ENCODE measurements at places on chromosomes 2 and 18.

GRCh38 chr2:27249891-27250651, 12.8 kb downstream of the SLC30A3 start:
- no peak for DNase-seq

DNA sequence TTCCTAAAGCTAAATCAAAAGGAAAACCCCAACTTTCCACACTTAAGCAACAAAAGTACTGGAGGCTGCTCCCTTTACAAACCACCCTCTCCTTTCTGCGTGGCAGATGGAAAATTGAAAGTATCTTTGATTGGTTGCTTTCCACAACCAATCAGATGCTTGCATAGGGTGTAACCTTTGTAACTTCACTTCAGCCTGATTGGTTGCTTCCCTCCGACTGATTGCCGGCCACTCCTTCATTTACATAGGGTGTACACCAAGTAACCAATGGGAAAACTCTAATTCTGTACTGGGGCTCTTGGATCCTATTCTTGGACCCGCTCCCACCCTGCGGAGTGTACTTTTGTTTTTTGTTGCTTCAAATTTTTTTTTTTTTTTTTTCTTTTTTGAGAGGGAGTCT, 297.7 kb downstream of the NCKAP5 start:
- DNase-seq = no peak

GRCh38 chr2:152710713-152711112, 6.5 kb downstream of the PRPF40A start:
- DNase-seq = no peak

DNA sequence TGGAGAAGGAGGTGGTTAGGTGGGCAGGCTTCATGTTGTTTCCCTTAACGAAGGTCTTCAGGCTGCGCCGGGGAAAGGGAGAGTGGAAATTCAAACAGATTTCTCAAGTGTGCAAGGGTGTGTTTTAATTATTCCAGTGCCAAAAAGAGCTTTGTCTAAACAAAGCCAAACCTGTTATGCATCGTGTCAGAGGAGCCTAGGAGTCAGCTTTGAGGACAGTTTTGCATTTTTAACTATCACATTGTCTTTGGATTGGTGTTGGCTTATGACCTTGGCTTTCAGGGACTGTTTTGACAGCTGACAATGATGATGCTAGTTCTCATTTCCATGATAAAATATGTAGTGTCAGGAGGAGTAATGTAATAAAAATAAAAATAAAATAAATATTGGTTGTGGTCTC, 144.8 kb downstream of the LDLRAD4 start:
- no peak for DNase-seq

DNA sequence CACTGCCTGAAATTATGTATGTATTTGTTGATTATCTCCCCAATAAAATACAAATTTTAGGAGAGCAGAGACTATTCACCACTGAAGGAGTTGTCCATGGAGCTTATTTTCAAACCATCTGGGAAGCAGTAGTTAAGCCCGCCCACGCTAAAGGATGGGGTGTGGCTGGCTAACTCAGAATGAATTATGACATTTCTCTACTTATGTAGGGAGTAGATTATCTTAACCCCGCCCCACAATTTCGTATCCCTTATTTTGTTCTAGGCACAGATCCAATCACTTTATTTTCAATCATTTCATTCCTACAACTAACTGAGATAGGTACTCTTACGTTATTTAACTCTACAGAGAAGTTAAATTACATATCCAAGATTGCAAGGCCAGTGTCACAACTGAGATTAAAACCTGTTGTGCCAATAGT, 1.4 kb upstream of the LAPTM4A start:
- peak; percentile 52 for DNase-seq

DNA sequence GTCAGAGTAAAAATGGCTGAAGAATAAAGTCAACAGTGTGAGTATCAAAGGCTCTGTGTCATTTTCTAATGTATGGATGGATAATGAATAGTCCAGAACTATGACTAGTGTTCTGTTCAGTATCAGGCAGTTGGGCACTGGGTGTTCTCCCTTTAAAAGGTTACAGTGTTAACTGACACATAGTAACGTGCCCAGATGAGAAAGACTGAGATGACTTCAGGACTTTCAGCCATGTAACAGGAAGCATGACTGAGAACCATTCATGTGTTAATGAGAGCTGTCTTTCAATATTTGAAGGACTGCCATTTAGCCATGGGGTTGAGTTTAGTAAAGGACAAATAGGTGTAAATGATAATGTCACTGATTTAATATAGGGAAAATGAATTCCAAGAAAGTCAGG, 187.1 kb downstream of the GULP1 start:
- no peak for DNase-seq

DNA sequence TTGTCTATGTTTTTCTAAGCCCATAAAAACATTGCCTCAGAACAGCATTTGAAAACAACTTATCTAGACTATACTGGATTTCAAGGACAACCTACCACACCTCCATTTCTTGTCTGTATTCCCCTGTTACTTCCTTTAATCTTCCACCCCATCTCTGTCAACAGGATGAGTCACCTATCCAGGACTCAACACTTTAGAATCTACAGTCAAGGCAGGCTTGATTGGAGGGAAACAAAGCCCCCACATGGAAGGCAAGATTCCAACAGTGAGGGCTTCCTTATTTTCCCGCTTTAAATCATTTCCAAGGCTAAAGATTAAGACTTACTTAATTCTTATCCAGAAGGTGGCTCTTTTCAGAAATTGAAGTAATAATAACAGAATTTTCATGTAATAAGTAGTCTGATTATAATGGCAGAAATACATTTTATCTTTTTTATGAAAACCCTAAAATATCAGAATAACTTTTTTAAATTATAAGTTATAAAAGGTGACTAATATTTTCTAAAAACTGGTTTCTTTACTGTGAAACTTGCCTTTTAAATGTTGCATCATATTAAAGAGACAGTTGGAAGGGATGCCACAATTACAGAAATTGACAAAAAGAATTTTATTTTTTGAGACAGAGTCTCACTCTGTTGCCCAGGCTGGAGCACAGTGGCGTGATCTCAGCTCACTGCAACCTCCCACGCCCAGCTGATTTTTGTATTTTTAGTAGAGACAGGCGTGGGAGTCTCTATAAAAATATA, 138.7 kb upstream of the CCDC150 start:
- DNase-seq = no peak

- no peak for DNase-seq
Observed at GRCh38 chr18:45399146-45399545, 216.1 kb upstream of the SLC14A2 start.

- DNase-seq = no peak
Observed at GRCh38 chr2:29227935-29228675, 112.9 kb downstream of the CLIP4 start.

DNA sequence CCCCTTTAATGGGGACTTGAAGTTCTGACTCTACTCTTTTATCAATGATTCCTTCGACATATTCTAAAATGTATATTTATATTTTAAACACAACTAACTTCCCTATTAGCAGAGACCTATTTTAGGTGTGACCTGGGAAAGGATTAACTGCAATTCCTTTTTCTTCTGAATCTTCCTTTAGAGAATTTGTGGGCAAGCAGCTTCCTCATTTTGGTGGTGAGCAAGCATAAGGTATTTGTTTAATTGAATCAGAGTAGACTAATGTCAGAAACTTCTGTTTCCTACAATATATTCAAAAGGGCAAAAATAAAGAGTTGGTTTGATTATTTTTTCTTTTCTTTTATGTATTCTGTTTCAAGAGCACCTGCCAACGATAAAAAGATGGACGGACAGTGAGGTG, 237.0 kb downstream of the IKZF2 start:
- no peak for DNase-seq

DNA sequence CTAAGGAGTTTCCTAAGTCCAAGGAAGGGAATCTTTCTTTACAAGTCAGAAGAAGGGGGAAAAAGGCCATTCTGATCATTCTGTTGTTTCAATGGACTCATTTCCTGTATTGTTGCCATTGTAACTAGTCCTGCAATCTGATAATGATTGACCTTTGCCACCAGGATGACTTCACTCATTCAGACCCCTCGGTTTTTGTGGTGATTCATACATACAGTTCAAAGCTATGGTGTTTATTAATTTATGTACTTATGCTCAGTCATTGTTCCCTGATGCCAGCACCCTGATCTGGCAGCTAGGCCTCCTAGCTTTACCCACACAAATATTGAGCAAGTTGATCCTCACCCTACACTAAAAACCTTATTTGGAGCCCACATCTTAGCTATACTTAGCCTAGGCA, 57.6 kb upstream of the ZNF519 start:
- DNase-seq = no peak

All from thoracic aorta (tissue), 2 donors.